Endothelial cell (in vitro differentiated cells): ENCODE measurements at places on chromosomes 5 and 9. TPM values are rescaled to one million over a fixed set of nuclear protein-coding genes. Genes with fewer than 3 reads are reported as not detected.

NIPAL4 gene
- total RNA-seq: not detected

DNA sequence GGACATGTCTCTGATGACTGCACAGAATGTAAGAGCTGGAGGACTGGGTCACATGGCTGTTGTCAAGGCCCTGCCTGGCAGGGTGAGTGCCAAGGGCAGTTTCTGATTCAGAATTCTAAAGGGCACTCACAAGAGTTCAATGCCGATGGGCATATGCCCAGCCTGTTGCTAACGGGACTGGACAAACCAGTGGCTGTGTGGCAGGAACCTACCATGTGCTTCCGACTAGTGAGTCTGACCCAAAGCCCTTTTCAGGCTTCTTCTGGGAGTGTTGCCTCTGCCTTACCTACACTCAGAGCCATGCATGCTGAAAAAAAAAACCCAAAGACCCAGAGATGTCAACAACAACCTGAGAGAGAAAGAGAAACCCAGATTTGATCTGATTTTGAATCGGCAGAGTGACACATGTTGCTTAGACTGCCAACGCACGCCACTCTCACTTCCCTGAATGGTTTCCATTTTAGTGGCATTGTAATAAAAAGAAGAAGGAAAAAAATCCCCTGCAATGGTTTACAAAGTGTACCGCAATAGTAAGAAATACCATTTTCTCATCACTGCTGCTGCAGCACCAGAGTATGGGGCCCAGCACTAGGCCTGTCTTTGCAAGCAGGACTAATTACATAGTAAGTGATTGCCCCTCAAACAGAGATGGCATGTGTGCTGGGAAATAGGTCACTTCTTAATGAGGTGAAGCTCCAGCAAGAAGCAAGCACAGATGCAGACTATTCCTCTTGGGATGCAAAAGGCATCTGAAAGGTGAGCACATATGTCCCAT, 194.3 kb downstream of the PALM2AKAP2 start:
- no peak for DNase-seq

- DNase-seq: no peak
These were observed 9.9 kb downstream of the C9orf85 start for GRCh38 chr9:71921190-71921814.

- DNase-seq: no peak
These were observed 632.5 kb downstream of the ISL1 start for GRCh38 chr5:52015760-52016159.

C5orf52 gene
- not detected for total RNA-seq

DNA sequence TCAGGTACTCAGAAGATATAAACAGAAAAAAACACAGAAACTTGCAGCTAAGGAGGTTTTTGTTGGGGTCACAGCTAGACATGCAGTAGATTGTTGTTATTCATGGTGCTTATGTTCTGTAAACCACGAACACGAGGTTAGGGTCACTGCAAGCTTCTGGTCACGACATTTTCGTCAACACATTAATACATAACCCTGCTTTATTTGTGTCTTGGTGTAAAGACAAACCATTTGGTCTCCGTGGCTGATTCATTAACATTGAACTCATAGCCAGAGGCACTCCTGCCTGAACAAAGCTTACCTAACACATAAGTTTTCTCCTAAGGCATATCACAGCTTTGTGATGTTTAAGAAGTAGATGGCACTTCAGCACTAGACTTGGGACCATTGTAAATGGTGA, 16.9 kb downstream of the TEK start:
- no peak for DNase-seq

- no peak for DNase-seq
These were observed 397.5 kb downstream of the IRX2 start for GRCh38 chr5:2353871-2354440.

GRCh38 chr9:96644137-96644536, 11.0 kb downstream of the PRXL2C start:
- no peak for DNase-seq

DNA sequence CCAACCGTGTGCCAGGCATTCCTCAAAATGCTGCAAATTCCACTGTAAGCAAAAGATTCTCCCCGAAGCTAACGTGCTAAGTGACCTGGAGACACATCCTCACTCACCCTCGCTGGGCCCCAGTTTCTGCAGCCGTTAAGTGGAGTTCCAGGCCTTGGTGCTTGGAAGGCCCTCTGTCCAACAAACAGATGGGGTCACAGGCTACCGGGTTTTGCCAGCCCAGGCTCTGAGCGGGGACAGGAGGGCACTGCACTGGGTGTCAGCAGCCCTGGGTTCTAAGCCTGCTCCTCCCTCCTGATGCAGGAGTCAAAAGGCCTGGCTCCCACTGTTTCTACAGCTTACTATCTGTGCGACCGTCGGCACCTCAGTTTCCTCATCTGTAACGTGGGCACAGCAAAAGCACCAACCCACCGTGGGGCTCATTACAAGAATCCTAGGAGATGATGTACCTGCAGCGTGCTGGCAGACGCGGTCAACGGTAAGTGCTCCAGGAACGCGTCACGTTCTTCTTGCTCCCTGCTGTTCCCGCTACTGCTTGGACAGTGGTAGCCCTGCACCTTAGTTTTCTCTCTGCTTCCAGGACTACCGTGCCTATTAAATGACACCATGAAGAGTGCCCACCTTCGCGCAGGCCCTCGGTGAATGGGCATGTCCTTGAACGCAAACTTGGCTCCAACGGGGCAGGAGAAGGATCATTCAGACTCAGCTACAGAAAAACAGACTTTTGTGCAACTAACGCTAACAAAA, 84.8 kb downstream of the ADAMTS2 start:
- DNase-seq: no peak

KIAA0825 gene
- total RNA-seq: 2.0 TPM

SHROOM1 gene
- 5.6 TPM for total RNA-seq

GRCh38 chr5:178662541-178662860, 35.7 kb upstream of the CLK4 start:
- DNase-seq: no peak

GRCh38 chr9:110013064-110013463, 194.9 kb downstream of the C9orf152 start:
- no peak for DNase-seq

GRCh38 chr9:115548609-115549260, 430.8 kb upstream of the TNC start:
- DNase-seq: no peak

DNA sequence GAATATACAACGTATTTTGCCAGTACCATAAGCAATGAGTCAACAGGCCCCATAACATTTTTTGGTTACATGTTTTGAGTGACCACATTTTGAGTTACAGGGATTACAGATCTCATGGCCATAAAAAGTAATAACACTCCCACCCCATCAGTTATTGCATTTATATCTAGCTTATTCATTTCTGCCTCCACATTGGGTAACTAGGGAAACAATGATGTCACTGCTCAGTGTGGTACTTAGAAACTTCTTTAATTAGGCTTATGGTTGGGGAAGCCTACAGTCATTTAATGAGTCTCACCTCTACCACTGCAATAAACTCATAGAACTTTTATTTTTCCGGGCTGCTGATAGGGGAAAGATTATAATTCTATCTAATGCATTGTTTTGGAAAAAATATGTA, 39.9 kb upstream of the SMIM15 start:
- no peak for DNase-seq

GRCh38 chr9:118455259-118455658, 751.1 kb downstream of the TLR4 start:
- no peak for DNase-seq

PCDHAC2 gene
- 5.2 TPM for total RNA-seq

DNA sequence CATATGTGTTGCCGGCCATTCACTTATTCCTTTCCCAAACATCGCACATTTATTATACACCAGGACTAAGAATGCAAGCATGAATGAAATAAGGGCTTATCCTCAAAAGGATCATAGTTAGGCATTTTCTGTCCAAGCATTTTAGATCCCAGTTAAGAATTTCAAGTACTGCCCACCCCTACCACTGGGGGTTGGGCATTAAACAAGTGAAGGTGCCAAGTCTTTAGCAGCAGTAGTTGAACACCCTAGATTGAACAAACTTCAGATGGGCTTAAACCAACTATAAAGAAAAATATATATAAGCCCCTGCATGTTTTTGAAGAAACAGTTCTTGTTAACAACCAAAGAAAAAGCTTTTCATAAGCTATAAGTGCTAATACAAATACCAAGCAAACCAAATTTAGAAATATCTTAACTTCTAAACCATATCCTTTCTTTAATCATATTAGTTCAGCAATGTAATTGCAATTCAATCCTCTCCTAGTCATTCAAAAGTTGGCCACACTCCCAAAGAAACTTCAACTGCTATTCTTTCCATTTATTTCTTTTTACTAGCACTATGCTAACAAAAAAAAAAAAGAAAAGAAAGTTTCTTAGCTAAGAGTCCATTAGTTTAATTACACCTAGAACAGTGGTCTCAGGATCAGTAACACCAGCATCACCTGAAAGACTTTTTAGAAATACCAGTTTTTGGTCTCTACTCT, 149.8 kb downstream of the MLLT3 start:
- DNase-seq: no peak

- DNase-seq: no peak
These were observed 9.6 kb upstream of the CTNNAL1 start for GRCh38 chr9:109022873-109023272.

DNA sequence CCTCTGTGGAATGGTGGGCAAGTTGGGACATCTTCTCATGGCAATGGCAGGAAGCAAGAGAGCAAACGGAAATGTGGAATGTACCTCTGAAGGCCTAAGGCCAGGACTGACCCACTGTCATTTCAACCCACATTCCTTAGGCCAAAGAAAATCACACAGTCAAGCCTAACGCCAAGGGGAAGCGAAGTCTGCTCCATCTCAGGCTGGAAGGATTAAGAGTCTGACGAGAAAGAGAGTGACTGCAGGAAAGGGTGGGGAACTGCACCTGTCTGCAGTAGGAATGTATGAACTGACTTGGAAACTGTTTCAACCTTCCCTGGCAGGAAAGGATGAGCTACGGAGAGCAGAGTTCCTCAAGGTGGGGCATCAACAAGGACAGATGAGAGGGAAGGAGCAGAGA, 90.2 kb upstream of the TAS2R1 start:
- no peak for DNase-seq

DNA sequence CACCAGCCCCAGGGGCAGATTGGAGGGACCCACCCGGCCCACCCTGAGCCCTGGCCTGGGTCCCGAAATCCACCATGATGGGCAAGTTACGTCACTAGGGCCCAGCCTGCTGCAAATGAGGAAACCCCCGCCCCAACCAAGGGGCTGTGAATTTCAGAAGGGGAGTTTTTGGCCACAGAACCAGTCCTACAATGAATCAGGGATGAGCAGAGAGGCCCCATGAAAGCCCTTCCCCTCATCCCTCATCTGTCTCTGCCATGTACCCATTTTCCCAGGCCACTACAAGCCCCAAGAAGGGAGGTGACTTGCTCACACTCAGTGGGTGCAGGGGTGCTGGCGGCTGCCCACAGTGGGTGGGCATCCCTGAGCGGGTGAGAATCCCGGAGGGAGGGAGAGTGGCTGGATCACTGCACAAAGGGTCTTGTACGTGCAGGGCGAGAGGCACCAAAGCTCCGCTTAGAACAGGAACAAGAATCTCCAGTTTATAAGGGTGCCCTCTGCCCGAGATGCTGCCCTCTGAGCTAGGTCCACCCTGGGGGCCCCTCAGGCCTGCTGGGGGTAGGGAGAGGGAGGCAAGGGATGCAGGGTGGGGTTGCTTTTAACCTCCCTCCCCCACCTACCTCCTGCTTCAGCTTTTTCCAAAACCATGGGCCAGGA, 10.4 kb upstream of the TCF7 start:
- no peak for DNase-seq

DNA sequence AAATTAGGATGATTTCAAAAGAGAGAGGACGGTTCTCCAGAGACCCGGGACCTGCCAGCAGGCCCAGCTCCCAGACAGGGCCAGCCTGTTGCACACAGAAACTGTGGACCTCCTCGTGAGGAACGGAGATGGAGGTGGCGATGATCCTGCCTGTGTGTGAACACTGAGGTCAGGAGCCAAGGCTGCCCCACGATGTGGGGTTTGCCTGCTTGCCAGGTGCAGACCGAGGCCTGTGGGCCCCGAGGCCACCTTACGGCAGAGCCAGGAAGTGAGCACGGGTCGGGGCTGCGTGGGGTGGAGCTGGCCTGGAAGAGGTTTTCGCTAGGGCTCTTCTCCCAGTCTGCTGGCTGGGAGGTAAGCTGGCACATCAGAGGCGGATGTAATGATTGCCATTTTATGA, 4.3 kb downstream of the FAM163B start:
- DNase-seq: no peak

MSANTD3 gene
- 30.7 TPM for total RNA-seq

FCN2 gene
- total RNA-seq: not detected

- DNase-seq: no peak
These were observed 464 bp downstream of the GDF9 start for GRCh38 chr5:132865668-132866341.

DNA sequence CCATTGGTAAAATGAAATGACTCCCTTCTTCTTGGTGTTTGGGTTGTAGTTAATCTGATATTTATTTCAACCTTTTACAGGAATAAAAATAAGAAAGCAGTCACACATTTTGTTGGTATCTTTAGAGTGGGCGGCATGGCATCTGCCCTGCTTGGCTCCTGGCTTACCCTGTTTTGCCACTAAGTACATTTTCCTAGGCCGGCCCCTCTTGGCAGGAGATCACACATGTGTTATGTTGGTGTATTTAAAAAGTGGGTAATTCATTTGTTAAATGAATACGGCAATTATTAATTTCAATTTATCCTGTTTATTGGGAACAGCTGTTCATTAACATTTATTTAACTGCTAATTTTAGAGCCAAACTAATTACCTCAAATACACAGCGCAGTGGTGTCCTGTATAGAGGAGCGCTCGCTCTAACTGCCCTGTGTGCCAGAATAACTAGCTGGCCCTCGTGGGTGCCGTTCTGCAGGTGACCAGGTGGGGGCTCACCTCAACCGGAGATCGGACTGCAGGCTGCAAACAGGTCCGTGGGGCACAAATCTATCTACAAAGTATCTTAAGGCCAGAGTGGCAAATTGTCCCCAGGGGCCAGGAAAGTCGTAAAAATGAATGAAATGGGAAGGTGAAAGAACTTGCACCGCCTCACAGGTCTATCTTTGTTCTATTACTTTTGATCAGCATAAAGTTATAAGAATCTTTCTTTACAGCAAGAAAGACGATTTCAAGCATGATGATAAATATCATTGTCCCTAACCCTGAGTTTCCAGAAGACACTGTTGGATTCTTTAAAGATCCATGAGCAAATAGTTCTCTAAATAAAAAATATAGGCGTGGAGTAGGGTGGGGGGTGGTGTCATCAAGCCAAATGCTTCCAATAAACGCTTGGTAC, 26.2 kb upstream of the GPR151 start:
- DNase-seq: peak; percentile 86

DNA sequence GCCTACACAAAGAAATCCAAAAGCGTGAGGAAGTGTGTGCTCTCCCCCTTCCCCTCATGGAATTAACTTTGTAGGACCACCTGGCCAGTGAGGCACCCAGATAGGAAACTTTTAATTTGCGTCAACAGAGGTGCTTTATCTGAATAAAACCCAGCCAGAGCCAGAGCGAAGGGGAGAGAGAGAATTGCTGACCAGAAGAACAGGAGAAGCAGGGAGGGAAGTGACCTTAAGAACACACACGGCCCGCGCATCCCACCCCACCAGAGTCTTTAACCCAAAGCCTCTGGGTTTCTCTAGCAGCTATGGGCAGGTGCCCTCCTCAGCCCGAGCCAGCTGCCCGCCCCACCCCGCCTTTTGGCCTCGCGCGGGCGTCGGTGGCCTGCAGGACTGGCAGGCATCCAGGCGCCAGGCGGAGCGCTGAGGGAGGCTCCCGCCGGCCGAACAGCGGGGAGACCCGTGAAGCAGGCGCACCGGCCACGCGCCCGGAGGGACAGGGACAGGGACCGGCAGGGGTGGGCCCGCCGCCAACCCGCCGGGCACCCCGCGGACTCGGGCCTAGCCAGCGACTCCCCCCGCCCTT, 580 bp downstream of the ERAP1 start:
- peak; percentile 64 for DNase-seq
